GM23248 (cell line): ENCODE measurements at places on chromosomes 6 and 20. TPM values are rescaled to one million over a fixed set of nuclear protein-coding genes. Genes with fewer than 3 reads are reported as not detected.

The HDGFL1 gene
- total RNA-seq = not detected in 2 replicates

The RBBP8NL gene
- total RNA-seq = not detected in 2 replicates

The CAGE1 gene
- not detected in 2 replicates for total RNA-seq

The PTCRA gene
- total RNA-seq = not detected in 2 replicates

The GLP1R gene
- not detected in 2 replicates for total RNA-seq

The MOCS1 gene
- total RNA-seq = 9.0 and 10.2 TPM in 2 replicates

The VGLL2 gene
- not detected in 2 replicates for total RNA-seq

The PCSK2 gene
- not detected in 2 replicates for total RNA-seq

The MYMX gene
- not detected in 2 replicates for total RNA-seq

The LINC00237 gene
- not detected in 2 replicates for total RNA-seq

The DDR1 gene
- total RNA-seq = 23.1 and 27.0 TPM in 2 replicates

The PPP1R3G gene
- total RNA-seq = 1.5 and 2.6 TPM in 2 replicates

The GHRH gene
- not detected in 2 replicates for total RNA-seq

The CD2AP gene
- 17.8 and 22.8 TPM in 2 replicates for total RNA-seq

DNA sequence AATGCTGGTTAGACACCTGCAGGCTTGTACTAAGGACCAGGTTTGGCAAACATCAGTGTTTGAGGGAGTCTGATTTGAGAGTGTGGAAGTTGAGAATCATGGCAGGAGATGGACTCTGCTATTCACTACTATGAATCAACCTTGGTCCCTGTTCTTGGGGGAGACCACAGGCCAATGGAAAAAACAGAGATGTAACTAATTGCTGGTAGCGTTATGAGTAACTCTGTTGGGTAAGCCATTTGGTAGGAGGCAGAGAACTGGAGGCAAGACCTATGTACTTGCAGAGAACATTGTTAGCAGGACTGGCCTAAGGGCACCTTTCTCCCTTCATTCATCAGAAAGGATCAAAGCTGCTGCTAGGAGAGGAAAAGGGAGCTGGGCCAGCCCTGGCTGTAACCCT lies 8.3 kb upstream of the WFDC2 start:
- no peak for DNase-seq

DNA sequence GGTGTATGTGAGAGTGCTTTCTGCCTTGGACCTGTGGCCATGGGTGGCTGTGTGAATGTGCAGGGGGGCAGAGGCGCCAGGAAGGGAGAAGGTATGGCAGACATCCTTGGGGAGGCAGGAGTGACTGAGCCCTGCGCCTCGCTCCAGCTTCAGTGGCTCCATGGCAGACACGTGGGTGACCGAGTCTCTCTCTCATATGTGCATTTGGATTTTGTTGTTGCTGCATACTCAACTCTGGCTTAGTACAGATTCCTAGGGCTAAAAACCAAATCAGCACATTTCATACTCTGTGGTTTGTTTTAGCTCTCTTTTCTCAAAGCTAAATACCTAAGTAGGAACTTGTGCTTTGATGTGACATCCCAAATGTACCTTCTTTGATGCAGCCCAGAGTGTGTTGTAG lies 97.6 kb downstream of the DTD1 start:
- no peak for DNase-seq

DNA sequence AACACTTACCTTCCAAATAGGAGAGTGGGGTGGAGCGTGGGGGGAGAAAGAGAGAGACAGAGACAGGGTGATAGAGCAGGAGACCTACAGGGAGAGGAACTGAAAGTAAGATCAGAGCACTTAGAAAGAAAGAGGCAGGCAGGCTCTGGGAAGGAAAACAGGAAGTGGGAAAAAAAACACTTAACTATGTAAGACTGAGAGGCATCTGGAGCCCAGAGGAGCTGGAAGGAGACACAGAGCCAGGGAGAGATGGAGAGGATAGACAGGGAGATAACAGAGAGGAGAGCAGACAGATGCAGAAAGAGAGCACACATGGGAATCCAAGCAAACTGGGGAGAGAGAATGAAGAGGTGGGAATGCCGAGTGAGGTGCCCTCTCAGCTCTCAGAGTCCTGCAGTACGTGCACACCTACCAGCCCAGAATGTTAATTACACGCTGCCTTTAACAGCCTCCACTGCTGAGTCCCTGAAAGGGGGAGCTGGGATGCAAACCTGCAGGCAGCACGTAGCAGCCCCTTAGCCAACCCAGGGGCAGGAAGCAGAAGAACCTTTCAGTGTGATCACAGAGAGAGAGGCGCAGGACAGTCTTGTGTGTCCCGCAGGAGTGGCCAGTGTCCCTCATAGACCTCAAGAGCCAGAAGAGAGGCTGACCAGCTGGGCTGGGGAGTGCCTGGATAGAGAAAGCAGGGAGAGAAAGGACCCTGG lies 132.7 kb upstream of the LRFN2 start:
- peak; percentile 60 for DNase-seq

DNA sequence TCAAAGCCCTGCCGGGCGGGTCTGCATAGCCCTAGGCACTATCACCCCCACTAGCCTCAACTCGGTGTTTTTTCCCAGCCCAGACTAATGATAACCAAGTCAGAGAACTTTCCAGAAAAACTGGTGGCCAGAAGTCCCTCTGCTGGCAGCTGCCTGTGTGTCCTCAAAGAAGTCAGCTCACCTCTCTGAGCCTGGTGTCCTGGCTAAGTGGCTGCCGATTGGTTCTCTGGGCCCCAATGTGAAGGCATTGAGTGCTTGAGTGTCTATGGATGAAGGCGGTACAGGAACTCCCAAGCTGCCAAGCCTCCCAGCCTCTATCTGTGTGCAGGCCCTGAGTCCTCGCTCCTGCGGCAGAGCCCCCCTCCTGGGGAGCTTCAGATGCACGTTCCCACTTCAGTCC lies 355.6 kb downstream of the TAF4 start:
- DNase-seq = no peak

DNA sequence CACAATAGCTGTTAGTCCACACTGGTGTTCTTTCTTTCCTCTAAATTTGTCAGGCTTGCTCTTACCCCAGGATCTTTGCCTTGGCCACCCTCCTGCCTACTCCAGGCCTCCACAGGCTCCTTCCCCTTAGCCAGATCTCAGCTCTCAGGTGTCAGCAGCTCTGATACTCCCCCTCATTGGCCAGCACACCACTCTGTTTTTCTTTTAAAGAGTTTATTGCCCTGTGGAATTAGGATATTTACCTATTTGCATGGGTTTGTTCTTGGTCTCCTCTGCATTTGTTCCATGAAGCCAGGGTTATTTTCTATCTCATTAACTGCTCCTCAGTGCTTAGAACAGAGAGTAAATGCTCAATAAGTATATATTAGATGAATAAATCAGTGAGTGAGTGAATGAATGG lies 36.8 kb downstream of the GCNT2 start:
- no peak for DNase-seq

GRCh38 chr6:124282541-124282940 lies 478.9 kb downstream of the NKAIN2 start:
- DNase-seq = no peak

GRCh38 chr6:7912736-7913517 lies 2.3 kb upstream of the TXNDC5 start:
- DNase-seq = no peak

- no peak for DNase-seq
Measured at GRCh38 chr6:64812138-64812537, 894.9 kb downstream of the EYS start.

GRCh38 chr6:12993283-12993898 lies 276.8 kb downstream of the PHACTR1 start:
- no peak for DNase-seq

GRCh38 chr6:116096979-116097816 lies 3.5 kb upstream of the NT5DC1 start:
- DNase-seq = peak; percentile 57

- DNase-seq = no peak
Measured at GRCh38 chr6:95511404-95511803, 65.9 kb upstream of the MANEA start.

DNA sequence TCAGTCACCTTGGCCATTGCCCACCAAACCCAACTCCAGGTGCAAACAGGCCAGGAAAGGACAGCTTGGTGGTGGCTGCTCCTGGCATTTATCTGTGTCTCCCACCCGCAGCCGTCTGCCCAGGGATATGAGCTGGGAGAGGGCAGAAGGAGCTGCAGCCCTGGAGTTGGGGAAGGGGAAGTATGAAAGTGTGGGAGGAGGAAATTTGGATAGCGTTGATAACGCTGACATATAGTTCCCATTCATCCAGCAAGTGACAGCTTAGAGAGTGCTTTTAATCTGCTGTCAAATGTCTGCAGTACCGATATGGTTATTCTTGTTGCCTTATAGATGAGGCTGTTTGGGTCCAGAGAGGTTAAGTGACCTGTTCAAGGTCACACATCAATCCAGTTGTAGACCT lies 741 bp downstream of the KCNK16 start:
- no peak for DNase-seq

DNA sequence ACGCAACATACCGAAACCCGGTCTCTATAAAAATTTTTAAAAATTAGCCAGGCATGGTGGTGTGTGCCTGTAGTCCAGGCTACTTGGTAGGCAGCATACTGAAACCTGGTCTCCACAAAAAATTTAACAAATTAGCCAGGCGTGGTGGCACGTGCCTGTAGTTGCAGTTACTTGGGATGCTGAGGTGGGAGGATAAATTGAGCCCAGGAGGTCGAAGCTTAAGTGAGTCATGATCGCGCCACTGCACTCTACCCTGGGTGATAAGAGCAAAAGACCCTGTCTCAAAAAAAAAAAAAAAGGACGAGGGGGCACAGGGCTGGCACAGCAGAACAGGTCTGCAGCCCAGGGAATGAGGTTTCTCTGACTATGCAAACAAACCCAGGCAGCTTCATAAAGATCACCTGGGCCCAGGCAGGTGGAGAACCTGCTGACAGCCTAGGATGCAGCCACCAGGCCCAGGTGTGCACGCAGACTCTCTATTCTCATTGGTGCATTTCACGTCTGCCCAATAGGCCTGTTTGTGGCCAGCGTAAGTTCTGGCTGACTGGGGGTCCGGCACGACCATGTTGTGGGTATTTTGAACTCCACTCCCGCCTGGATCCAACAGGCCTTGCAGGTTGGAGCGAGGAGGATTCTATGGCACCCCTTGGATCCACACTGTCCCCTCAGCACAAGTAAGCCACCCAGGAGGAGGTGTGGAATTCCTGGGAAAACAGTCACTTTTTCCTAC lies 204.5 kb downstream of the PREX1 start:
- no peak for DNase-seq

- DNase-seq = no peak
Measured at GRCh38 chr6:107144666-107145065, 29.4 kb upstream of the BEND3 start.

- no peak for DNase-seq
Measured at GRCh38 chr20:55888685-55889084, 116.6 kb downstream of the CBLN4 start.

DNA sequence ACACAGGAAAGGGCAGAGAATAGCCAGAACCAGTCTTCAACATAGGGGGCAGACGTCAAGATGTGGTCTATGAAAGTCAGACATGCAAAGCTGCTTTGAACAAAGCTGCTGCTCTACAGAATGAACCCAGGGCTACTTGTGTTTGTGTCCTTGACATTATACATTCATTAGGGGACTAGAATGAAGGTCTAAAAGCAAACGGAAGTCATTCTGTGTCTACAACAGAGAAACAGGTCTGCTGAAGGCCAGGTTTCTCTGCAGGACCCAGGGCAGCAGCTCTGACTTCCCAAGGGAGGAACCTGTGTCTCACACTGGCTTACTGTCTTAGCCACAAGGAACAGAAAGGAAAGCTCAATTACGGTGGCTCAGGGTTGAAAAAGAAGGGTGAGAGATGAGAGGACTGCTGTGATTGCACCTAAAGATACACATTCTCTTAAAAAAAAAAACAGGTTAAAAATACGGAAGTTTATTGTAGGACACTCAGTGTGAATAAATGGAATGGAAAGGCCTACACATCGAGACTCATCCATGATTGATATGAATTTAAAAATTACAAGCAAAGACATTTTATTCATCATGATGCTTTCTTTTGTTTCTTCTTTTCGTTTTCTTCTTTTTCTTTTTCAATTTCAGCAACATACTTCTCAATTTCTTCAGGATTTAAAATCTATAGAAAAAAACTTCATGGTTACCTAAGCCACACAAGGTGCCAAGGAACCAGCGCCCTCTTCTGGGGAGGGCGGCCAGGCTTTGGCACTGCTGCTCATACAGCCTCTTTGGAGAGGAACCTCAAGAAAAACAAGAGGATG lies 6.7 kb downstream of the PSMA7 start:
- DNase-seq = peak; percentile 81

DNA sequence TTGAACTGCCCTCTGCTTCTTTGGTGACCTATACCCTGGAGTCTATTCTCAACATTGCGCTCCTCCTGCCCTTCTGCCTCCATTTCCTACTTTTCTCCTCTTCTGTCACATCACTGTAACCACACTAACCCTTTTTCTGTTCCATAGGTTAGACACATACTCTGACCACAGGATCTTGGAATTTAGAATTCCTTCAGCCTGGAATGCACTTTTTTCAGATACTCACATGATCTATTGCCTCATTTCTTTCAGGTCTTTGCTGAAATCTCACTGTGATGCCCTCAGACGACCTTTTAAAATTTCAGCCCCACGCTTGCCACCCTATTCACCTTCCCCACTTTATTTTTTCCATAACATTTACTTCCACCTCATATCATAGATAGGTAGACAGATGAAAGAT lies 5.1 kb downstream of the VNN1 start:
- no peak for DNase-seq

GRCh38 chr6:157246771-157247484 lies 76.4 kb downstream of the TMEM242 start:
- no peak for DNase-seq

- DNase-seq = no peak
Measured at GRCh38 chr6:1602049-1602713, 7.5 kb upstream of the FOXC1 start.

GRCh38 chr6:117597755-117598154 lies 4.6 kb downstream of the GOPC start:
- no peak for DNase-seq

- no peak for DNase-seq
Measured at GRCh38 chr6:152204591-152204990, 397.1 kb downstream of the ESR1 start.

DNA sequence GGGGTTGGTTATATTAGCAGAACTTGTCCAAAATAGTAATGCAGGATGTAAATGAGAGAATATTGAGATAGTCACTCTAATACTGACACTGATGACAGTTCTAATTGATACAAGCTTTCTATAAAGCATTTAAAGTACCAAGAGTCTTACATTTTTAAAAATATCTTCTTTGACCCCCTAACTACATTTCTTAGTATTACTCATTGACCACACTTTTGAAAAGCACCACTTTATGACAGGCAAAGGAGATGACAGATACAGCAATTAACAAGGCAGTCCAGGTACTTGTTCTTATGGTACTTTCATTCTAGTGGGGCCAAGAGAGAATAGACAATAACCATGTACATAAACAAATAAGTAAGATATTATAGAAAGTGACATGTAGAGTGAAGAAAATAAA lies 139.4 kb upstream of the EYA4 start:
- DNase-seq = no peak
